ENCODE measurements at places on chromosomes 3 and 15.

- no peak for DNase-seq
Observed at GRCh38 chr15:48556159-48556897, 89.2 kb downstream of the FBN1 start.

- no peak for DNase-seq
Observed at GRCh38 chr3:31648286-31648968, 115.7 kb downstream of the STT3B start.

- DNase-seq = no peak
Observed at GRCh38 chr3:119977353-119977752, 116.9 kb downstream of the GSK3B start.

GRCh38 chr15:47784820-47785219, 67.5 kb downstream of the SEMA6D start:
- no peak for DNase-seq

DNA sequence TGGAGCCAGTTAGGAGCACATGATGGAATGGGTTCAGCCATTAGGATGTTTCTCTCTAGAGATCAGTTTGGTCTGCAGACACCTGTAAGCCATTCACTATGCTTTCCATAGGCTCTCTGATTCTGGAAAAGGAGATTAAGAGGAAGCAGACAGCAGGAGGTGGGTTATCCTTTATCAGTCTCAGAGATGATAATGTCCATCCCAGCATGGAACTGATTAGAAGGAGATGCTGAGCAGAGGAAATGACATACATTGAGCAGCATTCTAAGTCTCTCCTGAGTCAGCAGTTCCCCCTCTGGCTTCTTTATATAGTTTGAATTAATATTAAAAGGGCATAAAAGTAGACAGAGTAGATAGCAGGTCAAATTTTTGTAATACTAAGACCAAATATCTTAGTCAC, 591.1 kb downstream of the GBE1 start:
- DNase-seq = no peak

DNA sequence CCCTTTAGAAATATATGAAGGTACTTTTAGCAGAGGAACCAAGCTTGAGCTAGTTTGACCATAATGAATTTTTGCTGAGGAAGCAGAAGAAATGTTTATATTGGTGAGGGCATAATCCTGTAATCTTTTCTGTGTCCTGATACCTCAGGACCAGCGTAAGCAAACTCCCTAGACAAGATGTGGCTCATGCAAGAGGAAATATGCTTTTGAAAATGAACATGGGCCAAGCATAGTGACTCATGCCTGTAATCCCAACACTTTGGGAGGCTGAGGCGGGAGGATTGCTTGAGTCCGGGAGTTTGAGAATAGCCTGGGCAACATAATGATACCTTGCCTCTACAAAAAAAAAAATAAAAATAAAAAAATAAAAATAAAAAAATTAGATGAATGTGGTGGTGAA, 78.5 kb downstream of the PPARG start:
- no peak for DNase-seq

- DNase-seq = no peak
Observed at GRCh38 chr3:177037241-177037640, 160.0 kb downstream of the TBL1XR1 start.

DNA sequence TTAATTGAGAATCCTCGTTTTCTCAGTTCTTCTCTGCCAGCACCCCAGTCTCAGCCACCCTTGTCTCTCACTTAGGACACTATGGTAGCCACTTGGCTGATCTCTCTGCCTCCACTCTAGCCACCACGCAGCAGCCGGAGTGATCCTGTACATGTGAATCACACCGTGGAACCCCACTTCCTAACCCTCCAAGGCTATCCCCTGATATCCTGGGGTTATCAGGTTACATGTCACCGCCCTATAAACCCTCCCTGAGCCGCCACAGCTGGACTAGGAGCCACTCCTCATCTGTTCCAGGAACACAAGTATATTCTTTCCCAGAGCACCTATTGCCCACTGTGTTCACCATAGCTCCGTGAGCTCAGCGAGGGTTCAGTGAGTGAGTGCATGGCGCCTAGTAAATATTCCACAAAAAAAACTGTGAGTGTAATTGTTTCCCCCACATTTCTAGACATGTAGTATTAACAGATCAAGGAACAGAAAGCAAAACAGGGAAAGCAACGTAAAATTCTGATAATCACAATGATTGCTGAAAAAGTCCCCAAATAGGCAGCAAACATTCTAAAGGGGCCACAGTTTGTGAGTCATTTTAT, 661 bp upstream of the PARP14 start:
- no peak for DNase-seq

DNA sequence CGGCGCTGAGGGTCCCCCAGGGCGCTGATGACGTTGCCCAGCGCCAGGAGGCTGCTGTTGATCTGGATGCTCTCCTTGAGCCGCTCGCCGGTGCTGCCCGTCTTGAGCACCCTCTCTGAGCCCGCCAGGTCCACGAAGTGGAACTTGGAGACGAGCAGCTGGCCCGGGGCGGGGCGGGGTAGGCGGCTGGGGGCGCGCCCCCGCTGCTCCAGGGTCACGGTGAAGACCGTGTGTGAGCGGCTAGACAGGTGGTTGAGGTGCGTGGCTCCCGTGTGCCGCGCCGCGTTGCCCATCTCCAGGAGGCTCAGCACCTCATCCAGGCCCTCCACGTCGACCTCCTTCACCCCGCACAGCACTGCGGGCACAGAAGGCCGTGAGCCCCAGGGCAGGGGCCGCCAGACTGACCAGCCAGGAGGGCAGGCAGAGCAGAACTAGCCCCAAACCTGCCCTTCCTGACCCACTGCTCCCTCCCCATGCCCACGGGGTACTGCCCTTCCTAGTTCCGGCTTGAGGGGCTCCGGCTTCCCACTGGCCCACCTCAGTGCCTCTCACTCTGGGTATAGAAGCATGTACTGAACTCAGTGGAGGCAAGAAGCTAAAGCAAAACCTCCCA, 6.1 kb downstream of the KIF7 start:
- DNase-seq = no peak

GRCh38 chr3:72490688-72491435, 357.4 kb downstream of the SHQ1 start:
- DNase-seq = no peak

DNA sequence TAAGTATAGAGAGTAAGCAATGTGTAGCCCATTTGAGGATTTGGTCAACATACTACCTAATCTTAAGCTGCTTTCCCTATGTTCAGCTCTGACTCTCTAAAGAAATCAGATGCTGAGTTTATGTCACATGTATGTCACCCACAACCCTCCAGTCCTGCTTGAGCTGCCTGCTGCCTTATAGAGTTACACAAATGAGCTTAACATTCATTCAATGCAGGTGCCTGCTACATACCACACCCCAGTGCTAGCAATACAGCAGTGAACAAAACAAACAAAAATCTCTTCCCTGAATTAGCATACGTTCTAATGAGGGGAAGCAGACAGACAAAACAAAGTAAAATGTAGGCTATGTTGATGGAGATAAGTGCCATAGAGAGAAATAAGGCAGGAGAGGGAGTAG, 93.0 kb downstream of the HHLA2 start:
- DNase-seq = no peak

- no peak for DNase-seq
Observed at GRCh38 chr3:129007792-129008191, 6.7 kb downstream of the EFCC1 start.

- no peak for DNase-seq
Observed at GRCh38 chr3:158098834-158099424, 7.3 kb downstream of the SHOX2 start.

- DNase-seq = no peak
Observed at GRCh38 chr15:72404356-72404755, 6.3 kb downstream of the TMEM202 start.

GRCh38 chr3:176780766-176781165, 416.5 kb downstream of the TBL1XR1 start:
- no peak for DNase-seq

DNA sequence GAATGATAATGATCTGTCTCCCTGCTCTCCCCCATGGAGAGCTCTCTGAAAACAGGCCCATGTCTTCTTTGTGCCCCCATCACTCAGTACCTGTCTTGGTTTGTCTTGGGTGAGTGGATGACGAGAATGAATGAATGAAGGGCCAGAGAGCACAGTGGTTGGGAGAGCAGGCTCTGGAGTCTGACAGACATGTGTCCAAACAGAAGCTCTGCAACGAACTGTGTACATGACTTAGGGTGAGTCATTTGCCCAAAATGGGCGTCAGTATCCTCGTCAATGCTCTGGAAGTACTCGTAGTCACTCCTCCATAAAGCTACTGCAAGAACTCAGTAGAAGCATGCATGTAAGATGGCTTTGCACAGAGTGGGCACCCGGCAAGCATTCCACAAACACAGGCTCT, 170.2 kb upstream of the TLE3 start:
- DNase-seq = no peak

DNA sequence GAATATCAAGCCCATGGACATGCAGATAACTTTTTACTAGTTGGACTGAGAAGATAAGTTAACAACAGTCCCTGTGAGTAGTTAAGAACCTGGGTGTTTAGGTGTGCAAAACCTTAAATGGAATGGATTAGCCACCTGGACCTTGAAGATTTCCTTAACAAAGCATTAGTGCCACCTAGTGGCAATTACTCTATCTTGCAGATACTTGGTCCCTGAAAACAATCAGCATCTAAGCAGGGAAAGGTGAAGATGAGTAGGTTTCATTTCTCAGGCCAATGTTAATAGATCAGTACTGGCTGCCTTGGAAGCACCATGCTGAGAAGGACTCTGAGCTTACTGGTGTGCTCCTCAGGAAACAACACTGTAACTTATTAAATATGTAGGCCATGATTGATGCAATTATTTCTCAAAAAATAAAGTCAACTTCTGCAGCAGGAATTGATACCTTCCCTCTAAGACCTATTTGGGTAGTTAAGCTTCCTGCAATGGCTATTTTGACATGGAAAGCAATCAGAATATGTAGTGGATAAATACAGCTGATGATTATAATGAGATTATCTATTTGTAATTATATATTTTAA, 329.4 kb downstream of the TBC1D5 start:
- no peak for DNase-seq

DNA sequence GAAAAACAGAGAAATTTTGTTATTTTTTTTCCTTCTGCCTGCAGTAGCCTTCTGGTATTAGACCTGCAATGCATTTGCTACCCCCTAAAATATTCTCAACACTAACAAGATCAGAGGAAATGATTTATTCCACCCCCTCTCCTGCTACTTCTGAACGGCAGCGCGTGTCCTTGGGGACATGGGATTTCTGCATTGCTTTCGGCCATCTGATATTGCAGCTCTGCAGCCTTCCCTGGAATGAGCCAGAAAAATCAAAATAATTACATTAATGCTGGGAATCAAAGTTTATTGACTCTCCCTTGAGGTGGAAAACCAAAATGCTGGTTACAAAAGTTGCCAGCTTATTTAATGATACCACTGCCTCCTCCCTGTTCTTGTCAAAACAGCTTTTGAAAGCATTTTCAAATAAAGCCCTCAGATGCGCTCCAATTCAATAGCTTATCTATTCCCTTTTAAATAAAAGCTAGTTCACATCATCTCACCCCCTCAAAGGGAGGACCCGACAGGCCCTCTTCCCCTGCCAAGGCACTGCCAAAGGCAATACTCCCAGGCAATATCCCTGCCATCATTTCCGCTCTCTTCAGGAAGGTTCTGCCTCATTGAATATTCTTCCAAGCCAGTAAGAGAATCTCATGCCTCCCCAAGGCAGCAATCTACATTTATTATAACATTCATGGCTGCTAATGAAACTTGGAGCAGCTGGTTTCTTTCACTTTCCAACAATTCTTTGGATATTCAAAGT, 96.6 kb downstream of the FHIT start:
- DNase-seq = no peak

GRCh38 chr15:77605547-77605946, 27.2 kb downstream of the LINGO1 start:
- DNase-seq = no peak

All from activated T-helper 1 cell treated with Interleukin-2 at 50 U/mL for 16 hours (primary cell).